GM23338 (cell line): ENCODE measurements at places on chromosomes 3 and 15.

DNA sequence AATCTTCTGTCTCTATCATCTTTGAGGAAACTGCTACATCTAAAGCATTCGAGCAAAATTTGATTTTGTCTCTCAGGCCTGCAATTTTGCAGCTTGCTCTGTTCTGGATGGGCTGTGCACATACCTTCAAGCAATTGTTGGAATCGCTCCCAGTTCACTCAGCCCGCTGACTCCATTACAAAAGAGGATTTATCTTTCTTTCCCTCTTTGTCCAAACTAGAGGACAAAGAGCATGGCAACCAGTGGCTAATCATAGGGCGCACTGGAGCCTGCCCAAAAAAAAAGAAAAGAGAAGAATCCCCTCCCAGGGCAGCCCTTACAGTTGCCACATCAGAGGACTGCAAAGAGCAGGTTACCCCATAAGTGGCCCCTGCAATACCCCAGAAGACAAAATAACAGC, 49.0 kb upstream of the DUT start:
- no peak for DNase-seq

- no peak for DNase-seq
Observed at GRCh38 chr3:40490916-40491315, 14.0 kb downstream of the ZNF619 start.

DNA sequence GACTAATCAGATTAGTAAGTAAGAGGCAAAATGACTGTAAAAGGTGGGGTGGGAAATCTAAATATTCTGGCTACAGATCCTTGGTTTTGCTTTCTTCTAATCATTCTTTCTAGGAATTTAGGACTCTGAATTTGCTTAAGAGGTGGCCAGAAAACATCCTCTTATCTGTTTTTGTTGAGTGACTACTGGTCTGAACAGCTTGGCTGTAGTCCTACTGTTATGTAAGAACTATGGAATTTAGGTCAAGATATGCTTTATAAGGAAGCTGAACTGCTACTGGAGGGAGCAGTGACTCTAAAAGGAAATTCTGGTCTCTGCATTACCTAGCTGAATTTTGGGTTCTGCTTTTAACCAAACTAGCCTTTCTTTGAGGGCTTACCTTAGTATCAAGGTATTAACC, 33.5 kb upstream of the CSPG5 start:
- no peak for DNase-seq

- DNase-seq, result no peak
Observed at GRCh38 chr3:40187945-40188344, 121.6 kb upstream of the EIF1B start.

DNA sequence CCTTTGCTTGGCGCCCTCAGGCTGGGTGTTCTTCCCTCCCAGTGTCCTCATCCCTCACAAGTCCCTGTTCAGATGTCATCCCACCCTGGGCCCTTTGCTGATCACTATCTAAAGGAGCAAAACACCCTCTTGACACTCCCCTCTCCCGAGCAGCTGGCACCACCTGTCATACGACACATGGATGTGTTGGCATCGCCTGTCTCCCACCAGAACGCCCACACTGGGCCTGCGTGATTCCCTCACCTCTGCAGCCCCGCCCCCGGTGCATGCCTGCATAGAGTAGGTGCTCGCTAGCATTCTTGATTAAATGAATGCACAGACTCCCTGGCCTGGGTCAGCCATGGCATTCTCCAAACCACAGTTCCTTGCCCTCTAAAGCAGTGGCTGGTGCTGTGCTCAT, 75.8 kb downstream of the DNAJB8 start:
- no peak for DNase-seq

GRCh38 chr3:106261915-106262683, 393.3 kb upstream of the CBLB start:
- no peak for DNase-seq

- no peak for DNase-seq
Observed at GRCh38 chr3:25952133-25952532, 162.2 kb downstream of the OXSM start.

GRCh38 chr15:72169236-72169920, 28.2 kb downstream of the GRAMD2A start:
- no peak for DNase-seq

- DNase-seq, result no peak
Observed at GRCh38 chr3:11624704-11625375, 18.9 kb downstream of the VGLL4 start.

GRCh38 chr15:48603922-48604321, 41.6 kb downstream of the FBN1 start:
- no peak for DNase-seq

DNA sequence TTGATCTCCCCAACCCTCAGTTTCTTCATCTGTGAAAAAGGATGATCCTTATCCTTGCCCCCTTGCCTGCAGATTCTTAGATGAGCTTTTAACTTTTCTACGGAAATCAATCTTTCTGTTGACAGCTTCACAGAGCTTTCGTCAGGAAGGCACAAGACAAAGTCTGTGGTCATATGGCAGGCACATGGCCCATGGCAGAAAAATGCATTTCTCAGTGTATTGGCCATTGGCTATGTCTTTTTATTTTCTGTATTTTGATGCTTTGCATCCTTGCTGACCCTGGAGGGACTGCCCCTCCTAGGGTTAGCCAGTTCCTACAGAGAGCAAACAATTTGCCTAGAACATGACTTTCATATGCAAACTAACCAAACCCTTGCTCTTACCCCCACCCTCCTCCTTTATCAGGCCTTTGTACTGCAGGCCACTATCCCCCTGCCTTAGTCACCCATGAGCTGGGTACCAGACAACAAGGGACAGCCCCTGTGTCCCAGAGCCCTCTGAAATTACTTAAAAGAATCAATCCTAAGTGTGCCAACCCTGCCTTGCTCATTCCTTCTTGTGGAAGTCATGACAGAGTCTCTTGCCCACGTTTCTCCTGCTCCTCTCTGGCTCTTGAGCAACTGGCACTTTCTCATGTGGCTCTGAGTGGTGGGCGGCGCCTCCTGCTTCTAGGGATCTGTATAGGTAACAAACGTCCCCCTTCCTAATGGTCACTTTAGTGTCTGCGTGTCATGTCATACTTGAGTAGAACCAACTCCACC, 24.1 kb upstream of the NOX5 start:
- DNase-seq, result peak; percentile 28

GRCh38 chr3:190697502-190697830, 165.0 kb downstream of the GMNC start:
- no peak for DNase-seq

GRCh38 chr3:127038923-127039581, 56.1 kb downstream of the PLXNA1 start:
- DNase-seq, result no peak

GRCh38 chr15:98541519-98541918, 106.8 kb upstream of the IGF1R start:
- no peak for DNase-seq

- DNase-seq, result no peak
Observed at GRCh38 chr15:85118581-85118980, 136.9 kb downstream of the PDE8A start.

DNA sequence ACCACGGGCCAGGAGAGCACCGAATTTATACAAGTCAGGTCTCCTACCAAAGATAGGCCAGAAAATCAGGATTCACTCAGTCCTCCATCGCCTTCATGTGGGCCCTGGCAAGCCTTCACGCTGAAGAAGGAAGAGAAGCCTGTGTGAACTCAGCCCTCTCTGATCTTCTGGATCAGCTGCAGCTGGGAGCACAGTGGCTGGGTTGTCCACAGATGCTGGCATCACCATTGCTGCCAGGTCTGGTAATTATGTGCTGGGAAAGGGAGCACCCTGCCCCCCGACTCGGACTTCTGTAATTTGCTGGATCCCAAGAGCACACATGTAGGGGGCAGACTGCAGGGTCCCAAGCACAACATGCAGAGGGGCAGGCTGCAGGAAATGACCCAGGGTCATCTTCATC, 12.4 kb upstream of the PDE8A start:
- no peak for DNase-seq
